ENCODE measurements at places on chromosomes 6 and 20.

- DNase-seq, result no peak
These were observed 201.9 kb upstream of the CST7 start for GRCh38 chr20:24747010-24747712.

DNA sequence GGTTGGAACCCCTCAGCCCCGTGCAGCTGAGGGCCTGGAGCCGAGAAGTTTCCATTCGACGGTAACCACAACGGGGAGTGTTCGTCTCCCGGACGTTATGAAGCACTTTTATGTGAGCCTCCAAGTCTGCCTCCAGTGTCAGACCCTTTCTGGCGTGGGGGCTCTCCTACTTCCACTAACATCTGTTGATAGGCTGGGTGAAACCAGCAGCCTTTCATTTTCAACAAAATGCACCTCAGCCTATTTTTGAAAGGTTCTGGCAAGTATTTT lies 257.4 kb downstream of the THBS2 start:
- no peak for DNase-seq

DNA sequence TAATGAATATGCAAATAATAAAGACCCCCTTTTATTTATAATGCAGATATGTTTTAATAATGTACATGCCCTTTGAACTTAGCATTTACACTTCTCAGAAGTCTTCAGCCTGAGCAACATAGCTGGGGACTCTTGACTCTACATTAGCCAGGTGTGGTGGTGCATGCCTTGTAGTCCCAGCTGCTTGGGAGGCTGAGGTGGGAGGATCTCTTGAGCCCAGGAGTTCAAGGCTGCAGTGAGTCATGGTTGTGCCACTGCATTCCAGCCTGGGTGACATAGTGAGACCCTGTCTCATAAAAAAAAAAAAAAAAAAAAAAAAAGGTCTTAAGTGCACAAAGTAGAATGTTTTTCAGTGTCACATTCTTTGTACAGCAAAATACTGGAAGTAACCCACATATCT lies 17.3 kb upstream of the MAPK13 start:
- DNase-seq, result no peak

DNA sequence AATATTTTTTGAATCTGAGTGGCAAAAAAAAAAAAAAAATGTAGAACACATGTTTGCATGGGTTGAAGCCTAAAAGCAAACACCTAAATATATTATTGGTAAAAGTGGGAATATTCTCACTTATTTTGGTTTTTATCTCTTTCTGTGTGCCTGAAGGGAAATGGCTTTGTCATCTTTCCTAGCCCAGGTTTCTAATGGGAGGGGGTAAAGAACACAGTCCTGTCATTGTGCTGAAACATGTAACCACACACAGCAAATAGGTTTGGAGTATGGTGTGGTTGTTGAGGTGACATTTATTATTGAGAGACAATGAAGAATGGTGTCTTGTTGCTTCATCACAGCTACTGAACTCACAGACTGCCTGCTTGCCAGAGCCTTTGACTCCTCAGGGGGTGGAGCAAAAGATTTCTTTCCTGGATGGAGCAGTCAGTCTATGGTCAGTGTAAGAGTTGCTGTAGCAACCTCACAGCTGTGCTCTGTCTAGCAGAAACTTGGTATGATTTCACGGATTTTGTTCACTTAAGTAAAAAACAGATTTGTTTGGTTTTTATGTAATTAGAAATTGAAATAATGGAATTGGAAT lies 70.2 kb downstream of the CEP57L1 start:
- no peak for DNase-seq

DNA sequence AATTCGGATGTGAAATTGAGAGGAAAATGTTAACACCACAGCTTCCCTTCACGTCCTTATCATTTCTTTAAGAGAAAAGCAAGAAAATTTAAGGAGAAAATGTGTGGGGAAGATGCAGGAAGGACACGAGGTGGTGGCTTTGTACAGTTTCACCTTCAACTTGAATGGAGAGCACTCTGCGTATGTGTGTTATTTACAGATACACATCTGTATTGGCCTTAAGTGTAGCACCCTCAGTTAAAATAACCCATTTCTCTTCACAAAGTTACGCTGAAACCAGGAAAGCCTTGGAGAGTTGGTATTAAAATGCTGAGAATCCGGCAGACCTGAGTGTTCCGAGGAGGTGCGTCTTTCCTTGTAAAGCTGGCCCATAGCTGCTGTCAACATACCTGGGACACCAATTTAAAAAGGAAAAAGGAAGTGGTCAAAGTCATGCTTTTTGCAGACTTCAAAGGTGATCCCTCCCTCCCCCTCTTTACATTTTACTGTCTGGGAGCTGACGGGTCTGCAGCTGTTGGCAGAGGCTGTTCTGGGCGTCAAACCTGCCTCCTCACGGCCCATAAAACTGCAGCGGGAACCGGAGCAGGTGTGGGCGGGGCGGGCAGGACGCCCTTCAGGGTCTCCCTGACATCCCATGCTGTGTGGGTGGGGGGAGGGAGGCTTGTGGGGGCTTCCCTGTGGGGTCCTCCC lies 61.3 kb upstream of the TBXT start:
- no peak for DNase-seq

GRCh38 chr6:160253292-160253691 lies 5.3 kb downstream of the SLC22A2 start:
- DNase-seq, result no peak

All from HuH-7.5 (cell line).